ENCODE measurements at places on chromosomes 6 and 20.

GRCh38 chr6:72218125-72218524 lies 331.8 kb downstream of the RIMS1 start:
- DNase-seq: peak; percentile 76

DNA sequence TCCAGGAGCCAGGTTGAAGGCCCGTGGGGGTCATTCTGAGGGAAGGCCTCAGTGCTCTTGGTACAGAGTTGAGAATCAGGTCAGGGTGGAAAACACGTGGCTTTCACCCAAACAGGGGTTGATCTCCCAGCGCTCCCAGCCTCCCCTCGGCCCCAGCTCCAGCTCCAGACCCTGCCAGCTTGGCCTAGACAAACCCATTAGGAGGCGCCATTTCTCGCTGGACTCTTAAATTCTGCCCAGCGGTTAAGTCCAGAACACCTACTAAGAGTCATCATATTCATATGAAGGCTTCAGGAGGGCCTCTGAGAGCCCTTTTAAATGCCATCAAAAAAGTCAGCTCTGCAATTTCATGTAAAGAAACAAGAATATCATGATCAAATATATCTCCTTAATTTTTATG lies 158.0 kb upstream of the RIN2 start:
- DNase-seq: no peak

- no peak for DNase-seq
These were observed 80.8 kb downstream of the SLC22A3 start for GRCh38 chr6:160428818-160429619.

- DNase-seq: no peak
These were observed 4.9 kb downstream of the PKIG start for GRCh38 chr20:44587035-44587980.

- peak; percentile 69 for DNase-seq
These were observed 154.6 kb downstream of the CDKAL1 start for GRCh38 chr6:20688710-20689500.

- DNase-seq: no peak
These were observed 234.3 kb downstream of the PACRG start for GRCh38 chr6:162962093-162962492.

- no peak for DNase-seq
These were observed 432.8 kb downstream of the CDC5L start for GRCh38 chr6:44820321-44820720.

DNA sequence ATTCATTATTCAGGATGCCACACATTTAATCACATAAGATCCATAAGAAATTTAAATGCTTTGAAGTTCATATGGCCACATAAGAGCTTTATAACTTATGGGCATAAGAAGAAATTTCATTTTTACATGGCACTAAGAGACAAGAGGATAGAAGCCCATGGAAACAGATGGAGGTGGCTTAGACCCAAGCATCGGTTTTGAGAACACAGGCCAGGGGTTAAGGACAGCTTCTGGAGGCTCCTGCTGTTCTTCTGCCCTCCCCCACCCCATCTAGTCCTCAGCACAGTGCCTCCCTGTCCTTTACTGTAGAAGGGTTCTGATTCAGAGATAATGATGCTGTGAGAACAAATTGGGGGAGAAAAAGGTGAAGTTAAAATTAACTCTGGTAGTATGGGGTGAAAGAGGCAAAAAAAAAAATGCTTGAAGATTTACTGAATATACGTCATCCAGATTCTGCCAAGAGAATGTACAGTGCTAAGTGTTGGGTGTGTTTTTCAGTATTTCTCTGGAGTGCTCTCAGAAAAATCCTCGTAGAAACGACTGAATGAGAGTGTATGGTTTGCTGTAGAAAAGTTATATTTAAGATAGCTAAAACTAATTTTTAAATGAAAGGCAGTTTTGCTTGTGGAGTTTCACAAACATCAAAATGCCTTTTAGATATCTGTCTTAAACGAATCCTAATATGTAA lies 539.7 kb downstream of the QKI start:
- no peak for DNase-seq

DNA sequence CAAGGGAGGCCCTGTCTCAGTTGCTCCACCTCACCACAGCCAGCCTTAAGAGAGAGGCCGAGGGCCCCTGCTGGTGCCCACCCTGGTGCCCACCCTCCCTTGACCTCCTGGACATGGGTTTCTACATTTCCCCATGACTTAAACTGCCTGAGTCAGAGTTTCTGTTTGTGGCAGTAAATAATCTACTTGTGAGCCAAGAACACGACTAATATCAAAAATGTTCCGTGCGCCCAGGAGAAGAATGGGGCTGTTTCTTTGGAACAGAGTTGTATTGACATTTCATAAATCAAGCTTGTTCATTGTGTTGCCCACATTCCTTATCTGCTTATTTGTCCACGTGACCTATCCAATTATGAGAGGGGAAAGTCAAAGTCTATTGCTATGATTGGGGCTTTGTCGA lies 143.5 kb downstream of the ANKRD60 start:
- no peak for DNase-seq

GRCh38 chr6:150298676-150299075 lies 70.1 kb upstream of the IYD start:
- DNase-seq: no peak

DNA sequence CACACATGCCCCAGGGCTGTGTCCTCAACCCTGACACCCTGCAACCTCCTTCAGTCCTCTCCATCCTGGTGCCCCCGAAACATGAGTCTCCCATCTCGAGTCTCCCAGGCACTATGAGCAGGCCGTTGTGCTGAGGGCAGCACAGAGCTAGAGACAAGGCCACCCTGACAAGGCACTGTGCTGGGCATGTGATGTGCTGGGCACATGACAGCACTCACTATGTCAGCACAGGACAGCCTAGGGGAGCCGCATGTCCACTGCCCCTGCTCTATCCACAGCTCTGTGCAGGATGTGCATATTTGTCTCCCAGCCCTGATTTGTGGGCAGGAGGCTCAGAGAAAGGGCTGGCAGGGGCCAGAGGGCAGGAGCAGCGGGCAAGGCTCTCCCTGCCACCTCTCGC lies 362.1 kb upstream of the AGPAT4 start:
- DNase-seq: no peak

GRCh38 chr6:90083891-90084290 lies 189.6 kb downstream of the GJA10 start:
- DNase-seq: peak; percentile 91

- DNase-seq: no peak
These were observed 672.3 kb downstream of the UTRN start for GRCh38 chr6:144957236-144957937.

GRCh38 chr6:118297821-118298220 lies 250.3 kb upstream of the PLN start:
- peak; percentile 36 for DNase-seq
